ENCODE measurements at places on chromosomes 3 and 15.

- no peak for DNase-seq
Observed at GRCh38 chr3:112411425-112411824, 78.5 kb downstream of the CD200 start.

GRCh38 chr3:40278791-40279190 lies 30.7 kb upstream of the EIF1B start:
- DNase-seq = no peak

- no peak for DNase-seq
Observed at GRCh38 chr15:70248116-70249025, 150.7 kb upstream of the TLE3 start.

- DNase-seq = no peak
Observed at GRCh38 chr15:94205366-94205765, 26.0 kb upstream of the MCTP2 start.
